ENCODE measurements at places on chromosomes 2 and 18.

- no peaks in the 10 kb centered on the region for H3K27me3 ChIP-seq
- H3K36me3 ChIP-seq, result no peaks in the 10 kb centered on the region
- peaks cover 5% of the 10 kb centered on the region for H3K4me1 ChIP-seq
- no peak overlapping the region for H3K27ac ChIP-seq
- DNase-seq, result peak; percentile 64
Measured at GRCh38 chr18:12278215-12278671, 24.1 kb downstream of the CIDEA start.

DNA sequence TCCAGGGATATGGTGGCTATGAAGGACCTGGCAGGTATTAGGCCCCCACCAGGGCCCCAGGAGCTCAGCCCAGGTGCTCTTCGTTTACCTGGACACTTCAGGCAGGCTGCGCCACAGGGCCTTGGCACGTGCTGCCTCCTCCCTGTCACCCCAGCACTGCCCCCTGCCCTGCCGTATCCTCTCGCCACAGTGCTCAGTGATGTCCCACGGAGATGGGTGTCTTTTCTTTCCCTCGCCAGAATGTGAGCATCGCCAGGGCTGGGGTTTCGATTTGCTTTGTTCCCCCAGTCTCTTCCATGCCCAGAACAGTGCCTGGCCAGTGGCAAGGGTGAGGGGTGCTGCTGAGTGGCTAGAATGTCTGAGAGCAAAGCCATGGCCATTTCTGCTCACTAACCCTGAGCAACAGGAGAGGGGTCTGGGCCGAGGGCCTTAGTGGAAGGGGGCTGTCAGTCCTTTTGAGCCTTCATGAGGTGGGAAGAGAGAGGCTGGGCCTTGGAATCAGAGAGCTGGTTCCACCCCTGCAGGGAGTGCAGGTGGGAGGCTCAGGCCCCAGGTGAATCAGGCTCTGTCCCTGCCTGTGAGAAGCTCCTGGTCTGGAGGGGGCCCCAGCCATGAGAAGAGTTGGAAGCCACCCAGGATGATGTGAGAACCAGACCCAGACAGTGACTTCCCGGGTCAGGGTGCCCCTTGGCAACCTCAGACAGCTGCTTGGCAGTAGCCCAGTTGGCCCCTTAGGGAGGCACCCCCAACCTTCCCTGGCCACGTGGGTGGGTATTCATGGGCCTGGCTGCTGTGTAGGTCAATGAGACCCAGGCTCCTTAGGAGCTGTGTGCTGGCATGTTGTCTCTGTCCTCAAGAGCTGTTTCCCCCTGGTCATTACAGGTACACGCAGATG, 129.9 kb upstream of the HS6ST1 start:
- H3K4me3 ChIP-seq, result no peak overlapping the region
- no peaks in the 10 kb centered on the region for H3K4me1 ChIP-seq
- no peak for DNase-seq
- H3K36me3 ChIP-seq, result no peaks in the 10 kb centered on the region
- no peak overlapping the region for H3K27ac ChIP-seq
- H3K27me3 ChIP-seq, result no peaks in the 10 kb centered on the region

- H3K27ac ChIP-seq, result no peak overlapping the region
- DNase-seq, result no peak
- H3K36me3 ChIP-seq, result no peaks in the 10 kb centered on the region
- no peak overlapping the region for H3K4me3 ChIP-seq
Measured at GRCh38 chr2:42890791-42891355, 98.5 kb upstream of the HAAO start.

- H3K4me3 ChIP-seq, result no peak overlapping the region
- H3K36me3 ChIP-seq, result no peaks in the 10 kb centered on the region
- DNase-seq, result no peak
- H3K27ac ChIP-seq, result no peak overlapping the region
- H3K27me3 ChIP-seq, result no peaks in the 10 kb centered on the region
- H3K4me1 ChIP-seq, result peaks cover 3% of the 10 kb centered on the region
Measured at GRCh38 chr2:124426625-124427024, 401.5 kb downstream of the CNTNAP5 start.

GRCh38 chr2:102001767-102002142, 10.0 kb downstream of the IL1R2 start:
- H3K27ac ChIP-seq, result no peak overlapping the region
- DNase-seq, result no peak
- no peak overlapping the region for H3K4me3 ChIP-seq
- H3K36me3 ChIP-seq, result no peaks in the 10 kb centered on the region
- no peaks in the 10 kb centered on the region for H3K4me1 ChIP-seq

DNA sequence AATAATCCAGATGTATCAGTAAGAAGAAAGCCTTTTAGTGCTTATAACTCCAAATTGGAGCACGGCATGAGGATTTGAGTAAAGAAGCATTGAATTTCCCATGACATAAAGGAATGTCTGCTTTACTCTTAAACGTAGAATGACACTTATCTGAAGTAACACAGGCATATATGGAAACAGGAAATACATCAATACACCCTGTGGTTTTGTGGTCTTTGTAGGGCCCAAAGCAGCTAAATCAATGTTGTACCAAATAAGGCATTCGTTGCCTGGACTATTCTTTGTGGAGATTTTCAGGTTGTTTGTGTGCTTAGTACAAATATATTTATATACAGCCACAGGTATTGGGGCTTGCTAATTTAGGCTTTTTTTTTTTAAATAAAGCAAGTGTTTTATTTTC, 660.5 kb downstream of the LRRTM4 start:
- peak overlapping the region; percentile 87 for H3K27ac ChIP-seq
- H3K36me3 ChIP-seq, result no peaks in the 10 kb centered on the region
- H3K4me3 ChIP-seq, result no peak overlapping the region
- peaks cover 21% of the 10 kb centered on the region for H3K4me1 ChIP-seq

GRCh38 chr2:34660741-34661140, 1061.6 kb upstream of the FAM98A start:
- DNase-seq, result no peak
- no peak overlapping the region for H3K27ac ChIP-seq
- H3K36me3 ChIP-seq, result no peaks in the 10 kb centered on the region
- no peaks in the 10 kb centered on the region for H3K27me3 ChIP-seq

GRCh38 chr2:239187464-239188253, 213.2 kb downstream of the HDAC4 start:
- no peak overlapping the region for H3K27ac ChIP-seq
- no peaks in the 10 kb centered on the region for H3K36me3 ChIP-seq
- no peak overlapping the region for H3K4me3 ChIP-seq
- H3K4me1 ChIP-seq, result no peaks in the 10 kb centered on the region

DNA sequence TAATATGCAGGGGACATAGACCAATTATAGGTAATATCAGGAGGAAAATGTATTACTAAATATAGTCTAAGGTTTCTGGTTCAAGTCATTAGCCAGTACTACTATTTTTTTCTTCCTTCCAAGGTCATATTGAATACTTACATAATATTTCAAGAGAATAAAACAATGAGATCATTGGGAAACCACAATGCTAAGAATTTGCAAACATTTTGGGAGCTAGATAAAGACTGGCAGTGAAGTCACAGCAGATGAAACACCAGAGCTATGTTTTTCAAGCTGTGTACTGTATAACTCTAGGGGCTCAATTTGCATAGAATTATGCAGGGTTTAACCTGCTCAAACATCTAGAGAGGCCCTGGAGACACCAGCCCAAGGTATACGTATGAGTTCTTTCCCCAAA, 80.5 kb upstream of the KCNH7 start:
- no peak overlapping the region for H3K27ac ChIP-seq
- no peak overlapping the region for H3K4me3 ChIP-seq
- H3K36me3 ChIP-seq, result no peaks in the 10 kb centered on the region
- DNase-seq, result no peak
- peaks cover 8% of the 10 kb centered on the region for H3K4me1 ChIP-seq

- no peak for DNase-seq
- no peaks in the 10 kb centered on the region for H3K36me3 ChIP-seq
Measured at GRCh38 chr2:20339012-20339411, 11.6 kb downstream of the PUM2 start.

- no peak for DNase-seq
- H3K27me3 ChIP-seq, result no peaks in the 10 kb centered on the region
- no peak overlapping the region for H3K4me3 ChIP-seq
Measured at GRCh38 chr2:108354136-108354535, 23.6 kb upstream of the SULT1C4 start.

DNA sequence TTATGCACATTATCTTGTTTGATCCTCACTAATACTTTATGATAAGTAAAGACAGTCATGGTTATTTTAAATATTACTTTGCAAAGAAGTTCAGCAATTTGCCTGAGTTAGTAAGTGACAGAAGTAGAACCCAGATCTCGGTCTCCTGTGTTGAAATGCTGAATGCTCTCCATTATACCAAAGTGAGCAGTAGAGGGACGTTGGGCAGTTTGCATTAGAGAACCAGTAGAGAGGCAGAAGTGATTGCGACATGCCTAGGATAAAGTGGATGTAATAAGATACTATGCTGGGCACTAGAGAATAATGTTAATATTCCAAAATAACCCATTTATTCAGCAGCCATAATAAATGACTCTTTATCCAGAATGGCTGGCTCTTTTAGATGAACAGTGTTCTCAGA, 201.0 kb downstream of the PMAIP1 start:
- no peaks in the 10 kb centered on the region for H3K36me3 ChIP-seq
- no peaks in the 10 kb centered on the region for H3K4me1 ChIP-seq
- H3K27me3 ChIP-seq, result no peaks in the 10 kb centered on the region
- H3K4me3 ChIP-seq, result no peak overlapping the region
- DNase-seq, result no peak

- no peaks in the 10 kb centered on the region for H3K27me3 ChIP-seq
- no peak overlapping the region for H3K4me3 ChIP-seq
- no peaks in the 10 kb centered on the region for H3K36me3 ChIP-seq
- no peaks in the 10 kb centered on the region for H3K4me1 ChIP-seq
Measured at GRCh38 chr18:32287249-32287648, 97.4 kb downstream of the MEP1B start.

GRCh38 chr2:130264046-130264445, 65.8 kb upstream of the TUBA3E start:
- H3K4me3 ChIP-seq, result no peak overlapping the region
- no peaks in the 10 kb centered on the region for H3K36me3 ChIP-seq
- no peaks in the 10 kb centered on the region for H3K4me1 ChIP-seq

DNA sequence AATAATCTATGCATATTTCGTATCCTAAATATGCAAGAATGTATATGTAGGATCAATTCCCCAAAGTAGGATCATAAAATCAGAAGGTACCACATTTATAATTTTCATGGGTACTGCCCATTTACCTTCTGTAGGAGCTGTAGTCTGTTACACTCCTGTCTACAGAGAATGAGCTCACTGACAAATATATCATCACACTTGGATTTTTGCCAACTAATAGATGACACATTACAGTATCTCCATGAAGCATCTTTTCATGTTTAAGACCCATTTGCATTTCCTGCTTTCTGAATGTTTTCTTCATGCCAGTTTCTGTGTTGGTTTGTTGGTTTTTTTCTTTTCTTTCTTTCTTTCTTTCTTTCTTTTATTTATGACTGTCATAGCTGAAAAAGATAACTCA, 70.9 kb upstream of the EML6 start:
- DNase-seq, result no peak
- no peaks in the 10 kb centered on the region for H3K4me1 ChIP-seq
- no peak overlapping the region for H3K4me3 ChIP-seq
- H3K27ac ChIP-seq, result no peak overlapping the region

GRCh38 chr2:219384859-219385258, 2.9 kb downstream of the DNPEP start:
- no peak overlapping the region for H3K4me3 ChIP-seq
- H3K27ac ChIP-seq, result no peak overlapping the region
- H3K27me3 ChIP-seq, result no peaks in the 10 kb centered on the region
- 0 out of 2 replicates have a peak, but pooled peaks cover 4% of the 10 kb centered on the region for H3K4me1 ChIP-seq

DNA sequence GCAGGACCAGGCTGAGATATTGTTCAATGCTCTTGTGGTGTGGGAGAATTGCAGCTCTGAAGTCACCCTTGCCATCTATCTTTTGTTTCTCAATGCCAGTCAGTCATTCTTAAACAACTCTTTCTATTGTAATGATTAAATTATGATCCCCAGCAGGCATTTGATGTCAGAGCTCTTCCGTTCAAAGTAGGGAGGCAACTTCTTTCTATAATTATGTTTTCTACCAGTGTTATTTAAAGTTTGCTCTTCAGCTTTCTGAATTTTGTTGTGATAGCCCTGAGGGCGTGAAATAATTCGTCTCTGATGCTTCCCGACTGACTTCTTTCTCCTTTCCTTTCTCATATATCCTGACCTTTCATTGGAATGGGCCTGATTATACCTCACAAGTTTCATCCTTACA, 161.4 kb upstream of the KLHL14 start:
- H3K4me1 ChIP-seq, result no peaks in the 10 kb centered on the region
- no peaks in the 10 kb centered on the region for H3K36me3 ChIP-seq
- DNase-seq, result no peak
- H3K27ac ChIP-seq, result no peak overlapping the region
- H3K27me3 ChIP-seq, result no peaks in the 10 kb centered on the region

GRCh38 chr2:8608411-8608954, 73.4 kb upstream of the ID2 start:
- no peak for DNase-seq

DNA sequence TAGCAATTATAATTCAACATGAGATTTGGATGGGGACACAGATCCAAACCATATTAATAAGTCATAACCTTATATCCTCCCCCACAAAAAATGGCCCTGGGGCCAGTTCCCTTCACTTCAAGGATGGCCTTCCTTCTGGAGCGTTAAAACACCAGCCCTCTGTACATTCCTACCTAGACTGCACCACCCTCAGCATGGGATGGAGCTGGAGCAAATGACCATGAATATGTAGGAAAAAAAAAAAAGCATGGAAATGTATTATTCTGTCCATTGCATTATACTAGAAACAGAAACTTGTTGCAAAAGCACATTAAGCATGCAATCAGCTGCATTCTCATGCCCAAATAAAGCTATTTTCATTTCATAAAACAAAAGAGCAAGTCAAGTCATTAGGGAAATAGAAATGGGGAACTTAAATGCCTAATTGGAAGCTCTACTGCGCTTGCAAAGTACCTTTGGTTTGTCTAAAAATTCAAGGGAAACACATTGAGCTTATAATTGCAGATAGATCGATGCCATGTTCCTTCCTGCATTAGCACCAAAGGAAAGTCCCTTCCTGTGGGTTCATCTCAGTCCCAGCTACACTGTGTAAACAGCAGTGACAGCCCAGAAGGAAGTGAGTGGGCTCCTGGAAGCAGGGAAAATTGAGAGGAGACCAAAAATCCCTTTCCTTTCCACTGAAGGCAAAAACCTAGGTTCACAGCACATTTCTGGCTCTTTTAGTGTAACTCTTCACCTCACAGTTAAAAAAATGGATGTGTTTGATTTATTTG, 252.0 kb upstream of the KLHL29 start:
- no peaks in the 10 kb centered on the region for H3K36me3 ChIP-seq
- H3K27ac ChIP-seq, result no peak overlapping the region
- H3K4me3 ChIP-seq, result no peak overlapping the region
- no peak for DNase-seq
- no peaks in the 10 kb centered on the region for H3K4me1 ChIP-seq

DNA sequence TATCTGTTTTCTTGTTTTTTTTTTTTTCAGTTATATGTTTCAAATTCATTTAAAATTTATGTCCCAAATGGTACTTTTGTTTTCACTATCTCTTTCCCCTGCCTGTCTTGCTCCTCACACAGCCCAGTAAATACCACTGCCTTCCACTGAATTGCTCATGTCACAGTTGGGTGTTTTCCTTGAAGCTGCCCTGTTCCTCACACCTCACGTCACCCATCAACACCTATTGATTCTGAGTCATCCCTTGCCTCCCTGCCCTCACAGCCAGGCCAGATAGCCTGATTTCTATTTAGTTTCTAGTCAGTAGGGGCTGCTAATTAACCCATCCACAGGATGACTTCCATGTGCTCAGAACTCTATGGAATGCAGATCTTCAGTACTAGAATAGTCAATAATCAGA, 25.3 kb downstream of the FSHR start:
- H3K36me3 ChIP-seq, result no peaks in the 10 kb centered on the region
- no peaks in the 10 kb centered on the region for H3K27me3 ChIP-seq
- no peak for DNase-seq
- H3K4me1 ChIP-seq, result no peaks in the 10 kb centered on the region
- no peak overlapping the region for H3K4me3 ChIP-seq

Data from MM.1S (cell line).